Hindlimb muscle (tissue), 1 donor: ENCODE measurements at places on chromosomes 7 and 10.

DNA sequence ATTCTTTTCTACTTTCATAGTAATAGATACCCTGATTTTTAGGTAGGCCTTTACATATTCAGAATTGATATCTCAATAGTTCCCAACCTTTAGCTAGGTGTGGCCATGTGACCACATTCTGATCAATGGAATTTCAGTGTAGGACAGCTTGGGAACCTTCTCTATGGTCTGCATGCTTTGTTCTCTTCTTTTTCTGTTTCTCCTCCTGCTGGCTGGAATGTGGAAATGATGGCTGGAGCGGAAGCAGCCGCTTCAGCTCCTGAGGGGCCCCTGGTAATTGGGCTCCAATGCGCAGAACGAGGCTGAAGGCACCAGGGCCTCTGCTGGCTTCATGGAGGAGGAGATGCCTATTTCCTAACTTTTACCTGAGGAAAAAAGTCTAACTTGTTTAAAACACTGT, 152.6 kb downstream of the ZMYND11 start:
- DNase-seq, result no peak

- no peak for DNase-seq
Measured at GRCh38 chr10:52452600-52453493, 138.8 kb downstream of the DKK1 start.

GRCh38 chr7:19491821-19492452, 216.9 kb downstream of the POLR1F start:
- peak; percentile 24 for DNase-seq

DNA sequence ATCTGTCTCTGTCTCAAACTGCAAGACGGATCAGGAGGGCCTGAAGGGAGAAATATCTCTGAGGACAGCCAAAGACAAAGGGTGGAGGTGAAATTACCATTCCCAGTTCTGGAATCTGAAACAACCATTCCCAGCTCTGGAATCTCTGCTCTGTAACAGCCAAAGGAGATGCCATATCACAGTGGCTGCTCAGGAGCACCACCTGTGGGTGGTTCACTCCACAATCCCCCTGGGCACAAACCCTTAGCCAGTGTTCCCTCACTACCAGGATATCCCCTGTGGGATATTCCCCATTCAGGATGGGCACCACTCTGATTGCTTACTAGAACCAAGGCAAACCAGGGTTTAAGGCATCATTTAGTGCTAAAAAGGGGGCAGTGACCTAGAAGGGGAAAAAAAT, 199.0 kb downstream of the HTR7 start:
- no peak for DNase-seq

- DNase-seq, result no peak
Measured at GRCh38 chr7:85150624-85151023, 36.2 kb downstream of the SEMA3D start.

DNA sequence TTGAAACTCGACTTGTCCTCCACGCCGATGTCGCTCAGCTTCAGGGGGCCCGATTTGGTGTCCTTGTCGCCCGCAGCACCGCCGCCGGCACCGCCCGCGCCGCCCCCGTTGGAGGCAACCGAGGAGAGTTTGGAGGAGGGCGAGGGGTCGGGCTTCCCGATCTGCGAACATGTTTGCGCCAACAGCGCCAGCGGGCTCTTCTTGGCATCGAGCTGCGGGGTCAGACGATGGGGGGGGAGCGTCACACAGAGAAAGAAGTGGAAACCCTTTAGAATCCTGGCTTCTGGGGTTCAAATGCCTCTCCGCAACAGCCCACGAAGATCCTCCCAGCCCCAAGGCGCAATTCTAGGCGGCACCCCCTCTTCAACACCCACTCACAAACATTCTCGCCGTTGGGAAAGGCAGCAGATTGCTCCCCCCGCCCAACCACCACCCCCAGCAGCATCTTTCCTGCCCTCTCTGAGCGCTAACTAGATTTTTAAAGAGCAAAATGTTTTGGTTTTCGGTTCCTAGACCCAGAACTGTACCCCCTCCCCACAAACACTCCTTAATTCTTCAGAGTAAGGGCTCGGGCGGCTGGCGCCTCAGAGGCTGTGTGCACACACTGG, 1.3 kb downstream of the ZNF503 start:
- DNase-seq, result peak; percentile 26

DNA sequence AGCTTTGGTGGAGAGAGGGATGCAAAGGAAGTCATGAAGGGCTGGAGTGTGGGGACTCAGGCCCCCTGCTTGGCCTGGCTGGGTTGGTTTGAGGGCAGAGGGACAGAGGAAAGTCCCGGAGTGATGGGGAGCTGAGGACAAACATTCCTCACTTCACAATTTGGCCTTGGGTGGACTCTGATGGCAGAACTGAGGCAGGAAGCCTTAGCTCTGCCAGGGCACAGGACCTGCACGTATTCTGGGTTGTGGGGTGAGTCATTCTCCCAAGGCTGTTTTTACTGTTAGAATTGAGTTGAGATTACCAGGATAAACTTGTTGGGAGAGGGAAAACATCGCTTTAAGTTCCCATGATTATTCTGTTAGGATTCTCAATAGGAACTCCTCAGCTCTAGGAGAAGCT, 2.6 kb downstream of the GOLGA7B start:
- DNase-seq, result no peak

- DNase-seq, result no peak
Measured at GRCh38 chr7:96794063-96794462, 84.4 kb upstream of the SEM1 start.

DNA sequence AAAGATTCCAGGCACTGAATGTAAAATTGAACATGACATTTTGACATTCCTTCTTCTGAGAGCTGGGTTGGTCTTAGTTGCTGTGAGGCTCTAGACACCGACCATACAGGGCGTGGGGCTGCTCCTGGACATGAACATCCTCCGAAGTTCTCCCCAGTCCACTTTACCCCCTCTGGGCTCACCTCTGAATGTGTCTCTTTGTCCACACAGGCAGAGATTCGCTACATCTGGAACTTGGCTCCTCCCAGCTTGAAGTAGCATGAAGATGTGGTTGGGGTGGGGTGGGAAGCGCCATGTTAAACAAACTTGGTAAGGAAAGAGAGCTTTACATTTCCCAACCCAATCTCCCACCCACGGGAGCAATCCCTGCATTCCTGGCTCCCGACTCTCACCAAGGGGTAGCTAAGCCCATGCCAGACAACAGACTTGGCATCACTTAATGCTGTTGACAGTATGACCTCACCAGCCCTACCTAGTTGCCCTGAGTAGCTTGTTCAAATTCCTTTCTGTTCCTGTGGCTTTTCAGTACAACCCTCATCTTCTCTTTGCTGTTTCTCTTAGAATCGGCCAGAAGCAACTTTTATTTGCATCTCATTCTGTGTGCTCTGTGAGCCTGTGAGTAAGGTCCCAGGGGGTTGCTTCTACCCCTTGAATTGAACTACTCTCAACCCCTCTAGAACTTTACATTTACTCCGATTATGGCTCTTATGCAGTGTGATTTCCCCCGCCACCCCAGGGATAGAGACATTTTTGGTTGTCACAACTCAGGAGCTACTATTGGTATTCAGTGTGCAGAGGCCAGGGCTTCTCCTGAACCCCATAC, 211.4 kb downstream of the SEC23IP start:
- no peak for DNase-seq

GRCh38 chr10:37733822-37734221, 123.6 kb downstream of the ZNF248 start:
- no peak for DNase-seq

GRCh38 chr10:58994226-58995057, 182.0 kb upstream of the PHYHIPL start:
- no peak for DNase-seq

DNA sequence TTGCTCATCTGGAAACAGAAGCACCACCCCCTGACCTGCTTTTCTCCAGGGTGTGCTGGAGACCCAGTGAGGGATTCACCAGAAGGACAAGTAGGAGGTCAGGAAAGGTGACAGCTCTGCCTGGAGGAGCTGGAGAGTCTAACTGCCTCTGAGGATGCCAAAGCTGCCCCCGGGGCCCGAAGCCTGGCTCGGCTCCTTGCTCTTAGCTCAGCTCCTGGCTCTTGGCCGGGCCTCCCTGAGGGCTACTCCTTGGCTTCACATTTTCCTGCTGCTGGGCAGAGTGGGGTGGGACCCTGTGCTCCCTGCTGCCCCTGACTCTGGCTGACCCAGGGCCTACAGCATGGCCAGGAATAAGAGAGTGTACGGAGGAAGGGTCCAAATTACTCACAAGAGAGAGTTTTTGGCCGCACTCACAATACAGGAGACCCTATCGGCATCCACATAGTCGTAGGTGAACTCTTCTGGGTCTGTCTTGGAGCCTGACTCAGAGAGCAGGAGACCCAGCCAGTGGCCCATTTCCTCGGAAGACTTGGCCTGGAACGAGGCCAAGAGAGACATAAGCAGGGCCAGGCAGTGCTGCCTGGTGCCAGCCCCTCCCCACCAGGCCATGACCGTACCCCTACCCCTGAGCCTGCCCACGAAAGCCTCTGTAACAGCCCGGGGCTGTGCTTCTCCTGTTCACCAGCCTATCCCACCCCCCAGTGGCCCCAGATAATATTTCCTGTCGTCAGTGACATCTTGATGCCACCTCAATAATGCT, 63.1 kb downstream of the VWA2 start:
- DNase-seq, result no peak

- DNase-seq, result no peak
Measured at GRCh38 chr7:157431951-157432540, 95.2 kb downstream of the DNAJB6 start.

DNA sequence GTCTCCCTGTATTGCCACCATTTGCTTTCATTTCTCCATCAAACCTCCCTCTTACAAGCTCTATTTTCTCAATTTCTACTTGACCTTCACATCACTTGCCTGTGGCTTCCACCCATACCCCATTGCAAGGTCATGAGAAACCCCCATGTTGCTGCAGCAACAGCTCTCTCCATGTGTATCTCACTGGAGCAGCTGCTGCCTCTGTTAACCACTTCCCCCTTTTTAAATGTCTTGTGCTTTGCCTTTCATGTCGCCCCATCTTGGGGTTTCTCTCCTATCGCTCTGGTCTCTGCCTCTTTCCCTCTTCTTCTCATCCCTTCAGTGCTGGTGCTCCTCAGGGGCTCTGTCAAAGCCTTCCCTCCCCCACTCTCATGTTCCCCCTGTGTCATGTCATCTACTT, 148.8 kb downstream of the CHN2 start:
- no peak for DNase-seq

DNA sequence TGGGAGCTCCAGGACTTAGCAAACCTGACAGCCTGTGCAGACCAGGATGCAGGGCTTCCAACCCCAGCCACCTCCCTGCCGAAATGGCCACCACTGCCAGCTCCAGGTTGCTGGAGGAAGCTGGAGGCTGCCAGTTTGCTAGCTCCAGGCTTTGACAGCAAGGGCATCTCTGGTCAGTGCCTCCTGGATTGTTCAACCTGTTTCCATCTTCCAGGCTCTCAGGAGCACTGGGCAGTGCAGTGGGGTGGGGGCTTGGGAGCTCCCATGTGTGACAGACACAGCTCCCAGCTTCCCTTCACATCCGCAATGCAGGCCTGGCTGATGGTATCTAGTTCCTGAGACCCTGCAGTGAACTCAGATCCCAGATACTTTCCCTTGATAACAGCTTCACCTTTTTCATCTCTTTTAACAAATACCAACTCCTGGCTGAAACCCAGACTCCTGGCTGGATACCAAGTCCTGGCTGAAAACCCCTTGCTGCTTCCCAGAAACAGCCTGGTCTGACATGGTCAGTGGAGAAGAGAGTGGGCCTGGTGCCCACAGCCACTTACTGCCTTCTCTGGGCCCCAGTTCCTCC, 20.8 kb upstream of the RET start:
- DNase-seq, result no peak

DNA sequence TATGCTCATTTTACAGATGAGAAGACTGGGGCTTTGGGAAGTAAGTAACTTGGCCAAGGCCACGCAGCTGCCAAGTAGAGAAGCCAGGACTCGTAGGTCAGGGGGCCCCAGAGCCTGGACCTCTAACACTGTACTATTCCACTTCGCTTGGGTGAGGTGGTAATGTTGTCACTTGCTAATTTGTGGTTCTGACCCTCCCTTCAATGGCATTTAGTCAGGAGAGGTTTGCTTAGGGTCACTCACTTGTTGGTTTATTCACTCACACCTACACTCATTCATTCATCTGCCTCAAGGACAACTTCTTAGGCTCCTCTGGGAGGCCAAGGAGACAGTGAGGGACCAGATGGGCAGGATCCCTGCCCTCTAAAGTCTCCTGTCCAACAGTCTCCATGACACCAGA, 21.3 kb downstream of the BTBD16 start:
- no peak for DNase-seq

GRCh38 chr10:118523775-118524174, 71.7 kb downstream of the PRLHR start:
- no peak for DNase-seq

DNA sequence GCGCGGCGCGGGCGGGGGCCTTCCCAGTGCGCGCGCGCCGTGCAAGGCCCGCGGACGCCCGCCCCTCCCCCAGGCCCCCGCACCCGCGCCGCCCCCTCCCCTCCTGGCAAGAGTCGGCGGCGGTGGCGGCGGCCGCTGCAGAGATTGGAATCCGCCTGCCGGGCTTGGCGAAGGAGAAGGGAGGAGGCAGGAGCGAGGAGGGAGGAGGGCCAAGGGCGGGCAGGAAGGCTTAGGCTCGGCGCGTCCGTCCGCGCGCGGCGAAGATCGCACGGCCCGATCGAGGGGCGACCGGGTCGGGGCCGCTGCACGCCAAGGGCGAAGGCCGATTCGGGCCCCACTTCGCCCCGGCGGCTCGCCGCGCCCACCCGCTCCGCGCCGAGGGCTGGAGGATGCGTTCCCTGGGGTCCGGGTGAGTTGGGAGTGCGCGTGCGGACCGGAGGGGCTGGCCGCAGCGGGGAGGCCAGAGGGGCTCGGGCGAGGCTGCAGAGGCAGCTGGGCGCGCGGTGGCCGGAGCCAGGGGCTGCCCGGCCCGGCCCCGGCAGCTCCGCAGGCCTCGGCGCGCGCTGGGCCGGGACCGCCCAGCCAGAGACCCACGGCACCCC, at the start of gene BMPR1A:
Gene BMPR1A (plus strand): TSS at position 109 of the 602 bp plus-strand sequence. CDS start 119,400 bp downstream, outside the sequence.
- DNase-seq, result no peak

DNA sequence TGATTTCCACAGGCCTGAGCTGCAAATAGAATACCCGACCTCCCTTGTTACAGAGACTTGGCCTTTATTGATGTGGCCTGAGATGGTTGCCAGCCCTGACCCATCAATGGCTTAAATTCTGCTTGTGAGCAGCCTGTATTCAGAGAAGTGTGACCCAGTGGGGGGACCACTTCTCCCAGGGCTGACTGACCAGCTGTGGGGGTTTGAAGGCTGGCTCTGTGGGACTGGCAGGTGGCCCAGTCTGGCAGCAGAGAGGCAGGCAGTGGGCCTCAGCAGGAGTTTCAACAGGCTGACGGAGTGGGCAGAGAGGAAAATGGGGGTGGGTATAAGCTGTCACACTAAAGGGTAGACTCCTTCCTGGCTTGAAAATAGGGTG, 12.2 kb upstream of the PPIF start:
- no peak for DNase-seq

GRCh38 chr7:101085162-101085964, at the start of gene TRIM56:
TRIM56 (plus strand) TSS chr7:101085481; CDS start chr7:101087313, 1,832 bp downstream.
- peak; percentile 81 for DNase-seq

GRCh38 chr7:106731187-106731586, 70.2 kb upstream of the CCDC71L start:
- DNase-seq, result no peak
